Left lobe of liver (tissue), 2 donors: ENCODE measurements at places on chromosomes 5 and 9.

- no peak for DNase-seq
Observed at GRCh38 chr5:160760008-160760407, 92.0 kb downstream of the ATP10B start.

DNA sequence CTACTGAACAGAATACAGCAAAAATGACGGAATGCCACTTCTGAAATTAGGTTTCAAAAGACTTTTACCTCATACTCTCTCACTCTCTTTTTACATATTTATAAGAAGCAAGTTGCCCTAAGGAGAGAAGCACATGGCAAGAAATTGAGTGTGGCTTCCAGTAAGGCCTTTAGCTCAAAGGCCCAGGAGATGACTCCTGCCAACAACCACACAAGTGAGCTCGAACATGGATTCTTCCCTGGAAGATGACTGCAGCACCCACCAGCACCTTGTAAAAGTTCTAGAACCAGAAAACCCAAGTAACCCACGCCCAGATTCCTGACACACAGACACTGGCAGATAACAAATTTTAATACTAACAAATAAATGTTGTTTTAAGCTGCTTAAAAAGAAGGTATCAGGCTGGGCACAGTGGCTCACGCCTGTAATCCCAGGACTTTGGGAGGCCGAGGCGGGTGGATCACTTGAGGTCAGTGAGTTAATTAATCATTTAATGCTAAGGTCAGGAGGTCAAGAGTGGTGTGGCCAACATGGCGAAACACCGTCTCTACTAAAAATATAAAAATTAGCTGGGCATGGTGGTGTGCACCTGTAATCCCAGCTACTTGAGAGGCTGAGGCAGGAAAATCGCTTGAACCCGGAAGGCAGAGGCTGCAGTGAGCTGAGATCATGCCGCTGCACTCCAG lies 17.0 kb downstream of the PTBP3 start:
- no peak for DNase-seq

- no peak for DNase-seq
Observed at GRCh38 chr5:10505517-10506095, 58.3 kb upstream of the ANKRD33B start.

DNA sequence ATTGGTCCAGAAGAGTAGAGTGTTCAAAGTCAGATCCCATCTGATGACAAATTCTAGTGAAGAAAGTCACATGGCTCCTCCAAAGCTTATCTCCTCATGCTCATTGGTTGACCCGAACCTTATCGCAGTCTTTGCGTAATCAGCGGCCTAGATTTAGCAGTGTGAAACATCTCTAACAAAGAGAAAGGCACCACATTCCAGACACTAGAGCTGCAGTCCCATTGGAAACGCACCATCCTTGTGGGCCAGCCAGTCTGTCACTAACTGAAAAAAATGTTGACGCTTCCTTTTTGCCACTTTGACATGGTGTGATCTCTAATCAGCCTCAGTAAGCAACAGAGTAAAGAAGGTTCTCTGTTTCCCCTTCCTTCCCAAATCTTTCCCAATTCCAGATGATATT lies 458.0 kb upstream of the WWC1 start:
- DNase-seq, result no peak

DNA sequence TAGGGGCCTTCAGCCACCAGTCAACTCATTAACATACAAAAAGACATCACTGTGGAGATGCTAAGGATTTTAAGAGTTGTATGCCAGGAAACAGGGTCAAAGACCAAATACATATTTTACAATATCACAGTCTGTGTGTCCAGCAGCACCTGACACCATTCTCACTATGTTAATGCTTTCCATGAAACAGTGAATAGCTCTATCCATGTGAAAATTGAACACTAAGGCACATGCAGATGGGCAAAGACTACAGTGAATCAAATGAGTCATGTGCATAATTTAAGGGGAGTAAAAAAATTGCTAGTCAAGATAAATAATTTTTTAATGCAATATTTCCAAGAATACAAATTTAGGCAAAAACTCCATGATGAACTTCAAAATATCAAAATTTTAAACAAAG lies 7.6 kb upstream of the SPATA31E1 start:
- DNase-seq, result no peak

- no peak for DNase-seq
Observed at GRCh38 chr5:143695244-143695864, 116.6 kb upstream of the HMHB1 start.

GRCh38 chr5:113266227-113266912 lies 168.4 kb downstream of the TSSK1B start:
- no peak for DNase-seq

GRCh38 chr5:94217216-94217615 lies 401.2 kb downstream of the KIAA0825 start:
- DNase-seq, result no peak

- peak; percentile 49 for DNase-seq
Observed at GRCh38 chr9:16705111-16705604, 165.3 kb downstream of the BNC2 start.

DNA sequence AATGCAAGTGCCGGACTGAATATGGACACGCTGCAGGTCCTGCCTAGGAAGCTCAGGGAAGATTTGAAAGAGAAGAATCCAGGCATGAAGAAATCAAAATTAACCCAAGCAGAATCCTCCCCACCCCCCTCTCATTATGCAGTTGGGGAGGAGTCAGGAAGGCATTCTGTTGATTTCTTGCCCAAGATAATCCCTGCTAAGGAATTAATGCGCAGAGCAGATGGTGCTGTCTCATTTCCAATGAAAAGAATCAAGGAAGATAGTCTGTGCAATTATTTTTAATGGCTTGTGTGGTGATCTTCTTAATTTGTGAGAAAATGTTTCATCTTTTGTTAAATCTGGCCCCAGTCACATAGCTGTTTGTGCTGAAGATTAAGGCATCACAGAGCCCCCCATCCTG lies 145.0 kb downstream of the ZNF462 start:
- DNase-seq, result no peak

DNA sequence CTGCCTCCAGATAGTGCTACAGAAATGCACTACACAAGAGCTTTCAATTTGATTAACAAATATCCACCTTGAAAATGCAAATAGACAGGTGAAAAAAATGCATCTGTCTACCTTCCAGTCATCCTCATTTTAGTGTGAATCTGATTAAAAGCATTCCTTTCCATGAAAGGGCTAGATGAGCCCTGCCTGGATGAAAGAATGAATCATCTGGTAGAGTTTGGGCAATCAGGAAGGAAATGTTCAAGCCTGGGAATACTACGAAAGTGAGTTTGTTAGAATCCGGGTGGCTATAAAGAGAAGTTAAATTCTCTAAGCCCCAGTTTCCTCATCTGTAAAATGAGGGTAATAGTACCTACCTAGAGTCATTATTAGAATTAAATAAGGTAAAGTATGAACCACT lies 142.6 kb downstream of the FAM114A2 start:
- DNase-seq, result no peak

DNA sequence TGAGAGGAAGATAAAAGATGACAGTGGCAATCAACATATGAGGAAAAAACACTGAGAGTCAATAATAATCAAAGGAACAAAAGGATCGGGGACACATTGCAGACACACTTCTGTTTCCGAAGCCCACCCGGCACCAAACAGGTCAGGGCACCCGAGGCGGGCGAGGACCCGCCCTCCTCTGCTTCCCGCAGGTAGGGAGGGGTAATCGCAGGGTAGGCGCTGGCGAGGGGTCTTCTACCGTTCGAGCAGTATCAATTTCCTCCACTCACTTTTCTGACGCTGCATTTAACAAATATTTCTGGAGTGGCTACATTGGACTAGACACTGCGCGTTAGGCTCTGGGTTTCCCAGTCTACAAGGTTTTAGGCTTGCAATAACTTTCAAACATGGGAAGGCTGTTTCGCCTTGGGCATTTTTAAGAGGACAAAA lies 1.3 kb downstream of the TXN start:
- no peak for DNase-seq

- DNase-seq, result no peak
Observed at GRCh38 chr5:10503997-10504793, 59.7 kb upstream of the ANKRD33B start.

GRCh38 chr9:129547063-129547462 lies 73.8 kb downstream of the C9orf50 start:
- no peak for DNase-seq

GRCh38 chr5:53991942-53992341 lies 318.4 kb downstream of the ARL15 start:
- DNase-seq, result no peak

- DNase-seq, result no peak
Observed at GRCh38 chr9:84966876-84967830, 297.6 kb downstream of the NTRK2 start.

GRCh38 chr5:135386096-135386495 lies 12.9 kb downstream of the MACROH2A1 start:
- no peak for DNase-seq

DNA sequence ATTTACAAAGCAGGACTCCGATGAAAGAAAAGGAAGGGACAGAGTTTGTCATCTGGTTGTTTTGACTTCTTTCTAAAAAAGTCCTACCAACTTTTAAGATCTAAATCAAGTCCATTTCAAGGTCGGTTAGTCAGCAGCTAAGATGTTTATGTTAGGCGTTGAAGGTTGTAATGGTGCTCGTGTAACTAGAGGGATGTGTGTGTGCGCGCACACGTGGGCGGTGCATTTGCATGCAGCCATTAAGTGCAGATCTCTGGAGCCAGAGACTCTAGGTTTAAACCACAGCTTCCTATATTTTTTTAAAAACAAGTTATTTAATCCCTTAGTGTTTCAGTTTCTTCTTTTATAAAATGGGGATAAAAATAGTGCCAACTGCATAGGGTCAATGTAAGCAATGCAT lies 77.0 kb upstream of the SMIM32 start:
- no peak for DNase-seq

GRCh38 chr9:33165263-33166151 lies 1.6 kb downstream of the B4GALT1 start:
- DNase-seq, result peak; percentile 92

- DNase-seq, result no peak
Observed at GRCh38 chr9:107711542-107711941, 222.0 kb upstream of the KLF4 start.

DNA sequence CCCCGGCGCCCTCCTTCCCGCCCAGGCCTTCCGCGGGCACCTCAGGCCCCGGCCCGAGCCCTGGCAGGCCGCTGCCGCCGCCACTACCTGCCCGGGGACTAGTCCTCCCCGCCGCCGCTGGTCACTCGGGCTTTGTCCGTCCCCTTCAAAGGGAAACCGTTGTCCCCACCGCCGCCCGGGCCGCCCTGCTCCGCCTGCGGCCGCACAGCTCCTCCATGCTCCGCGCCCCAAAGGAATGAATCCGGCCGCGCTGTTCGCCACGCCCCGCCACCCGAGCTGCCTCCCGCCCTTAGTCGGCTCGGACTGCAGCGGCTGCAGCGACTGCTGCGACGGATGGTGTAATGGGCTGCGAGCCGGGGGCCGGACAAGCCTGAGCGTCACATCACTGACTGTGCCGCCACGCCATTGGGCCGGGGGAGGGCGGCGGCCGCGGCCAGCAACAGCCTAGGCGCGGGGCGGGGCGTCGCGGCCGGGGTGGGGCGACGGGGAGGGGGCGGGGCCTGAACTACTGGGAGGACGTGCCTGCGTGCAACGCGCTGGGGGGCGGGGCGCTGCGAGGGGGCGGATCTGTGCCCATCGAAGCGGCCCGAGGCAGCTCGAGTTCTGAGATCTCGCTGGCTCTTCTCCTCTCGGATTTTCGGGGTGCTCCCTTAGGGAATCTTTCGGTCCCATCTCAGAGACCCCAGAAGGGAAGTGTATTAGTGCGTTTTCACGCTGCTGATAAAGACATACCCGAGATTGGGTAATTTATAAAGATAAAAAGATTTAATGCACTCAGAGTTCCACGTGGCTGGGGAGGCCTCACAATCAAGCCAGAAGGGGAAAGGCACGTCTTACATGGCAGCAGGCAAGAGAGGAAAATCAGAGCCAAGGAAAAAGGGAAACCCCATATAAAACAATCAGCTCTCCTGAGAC lies at the start of gene FEM1C:
FEM1C (minus strand) TSS at position 340 of the 915 bp plus-strand sequence. CDS start 1,282 bp downstream, outside the sequence.
- DNase-seq, result peak; percentile 98
